NCI-H460 (cell line): ENCODE measurements at places on chromosomes 7 and 10. TPM values are rescaled to one million over a fixed set of nuclear protein-coding genes. Genes with fewer than 3 reads are reported as not detected.

GIMAP5 gene
- total RNA-seq: not detected in 2 replicates

NME8 gene
- not detected in 2 replicates for total RNA-seq

MRLN gene
- total RNA-seq: not detected in 2 replicates

MINDY3 gene
- total RNA-seq: 32.8 and 40.6 TPM in 2 replicates

FXYD4 gene
- total RNA-seq: 0.50 and 1.8 TPM in 2 replicates

PLXDC2 gene
- total RNA-seq: 0.06 and 0.07 TPM in 2 replicates

SPDYE9 gene
- 0.54 and 0.55 TPM in 2 replicates for total RNA-seq

OR2A12 gene
- not detected in 2 replicates for total RNA-seq

MYPN gene
- total RNA-seq: 5.4 and 6.2 TPM in 2 replicates

XRCC2 gene
- 9.4 and 12.3 TPM in 2 replicates for total RNA-seq

DNA sequence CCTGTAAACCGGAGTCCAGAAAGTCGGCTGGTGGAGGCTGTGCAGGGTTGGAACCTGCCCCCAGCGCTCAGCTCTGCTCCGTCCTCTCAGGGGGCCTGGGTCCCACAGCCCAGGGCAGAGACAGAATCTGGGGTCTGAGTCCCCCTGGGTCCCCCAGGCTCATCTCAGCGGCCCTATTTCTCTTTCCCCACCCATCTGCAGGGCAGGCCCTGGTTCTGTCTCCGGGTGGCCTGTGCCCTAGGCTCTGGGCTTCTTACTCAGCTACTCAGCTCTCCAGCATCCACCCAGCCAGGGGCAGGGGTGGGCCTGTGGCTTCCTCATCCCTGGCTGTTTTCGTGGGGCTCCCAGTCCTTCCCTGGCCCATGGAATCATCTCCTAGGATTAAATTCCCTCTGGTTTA, 183.4 kb downstream of the ADARB2 start:
- no peak for DNase-seq

DNA sequence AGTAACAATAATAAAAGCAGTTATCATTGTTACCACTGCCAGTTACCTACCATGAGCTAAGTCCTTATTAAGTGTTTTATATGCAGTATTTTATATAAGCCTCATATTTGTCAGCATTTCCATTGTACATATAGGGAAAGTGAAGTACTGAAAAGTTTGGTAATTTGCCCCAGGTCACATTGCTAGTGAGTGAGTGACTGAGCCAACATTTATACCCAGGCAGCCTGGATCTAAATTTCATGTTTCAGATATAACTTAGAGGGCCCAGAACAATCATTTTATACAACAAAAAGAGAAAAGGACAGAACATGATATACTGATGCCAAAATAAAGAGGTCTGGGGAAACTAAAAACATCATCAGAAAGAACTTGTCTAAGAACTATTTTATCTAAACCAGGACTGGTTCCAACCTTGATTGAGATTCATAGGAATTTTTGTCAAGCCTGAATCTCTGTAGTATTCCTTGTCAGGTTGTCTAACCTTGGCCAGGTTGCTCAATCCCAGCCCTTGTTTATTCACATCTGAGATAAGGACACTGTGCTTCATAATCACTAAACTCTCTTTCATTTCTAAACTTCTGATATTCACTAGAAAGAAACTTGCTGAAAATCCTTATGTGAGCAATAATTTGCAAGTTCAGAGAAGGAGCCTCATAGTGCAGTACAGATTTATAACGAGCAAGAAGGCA, 308.2 kb downstream of the IPMK start:
- no peak for DNase-seq

DNA sequence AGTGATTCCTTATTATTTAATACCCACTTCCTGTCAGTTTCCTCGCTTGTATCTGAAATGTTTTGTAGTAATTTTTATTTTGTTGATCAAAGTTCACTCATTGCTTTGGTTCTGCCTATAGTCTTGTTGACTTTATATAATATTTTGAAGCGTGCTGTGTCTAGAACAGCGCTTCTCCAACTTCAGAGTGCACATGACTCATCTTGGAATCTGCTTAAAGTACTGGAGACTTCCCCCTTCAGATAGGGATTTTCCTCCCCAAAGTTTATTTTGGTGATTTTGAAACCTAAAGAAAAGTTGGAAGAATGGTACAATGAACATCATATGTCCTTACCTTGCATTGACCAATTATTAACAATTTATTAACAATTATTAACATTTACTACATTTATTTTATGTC, 5.8 kb downstream of the COMTD1 start:
- no peak for DNase-seq

GRCh38 chr10:43868952-43869351, 220.3 kb upstream of the ZNF32 start:
- no peak for DNase-seq

DNA sequence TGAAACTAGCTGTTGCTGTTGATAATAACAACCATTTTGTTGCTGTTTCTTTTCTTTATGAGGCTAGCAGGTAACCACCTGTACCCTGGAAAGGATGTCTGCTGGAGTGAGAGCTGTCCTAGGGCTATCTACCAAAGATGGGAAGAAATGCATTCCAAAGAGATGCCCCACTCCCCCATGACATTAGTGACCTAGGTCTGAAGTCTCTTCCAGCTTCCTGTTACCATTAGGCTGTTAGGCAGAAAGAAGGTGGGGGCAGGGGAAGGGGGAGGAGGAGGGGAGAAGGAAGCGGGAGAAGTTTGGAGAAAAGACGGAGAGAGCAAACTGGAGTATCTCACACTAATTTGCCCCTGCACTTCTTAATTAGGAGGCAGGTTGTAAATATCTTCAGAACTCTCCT, 118.5 kb downstream of the ABLIM1 start:
- DNase-seq: no peak

GRCh38 chr7:34043461-34044305, 138.3 kb downstream of the BMPER start:
- no peak for DNase-seq

DNA sequence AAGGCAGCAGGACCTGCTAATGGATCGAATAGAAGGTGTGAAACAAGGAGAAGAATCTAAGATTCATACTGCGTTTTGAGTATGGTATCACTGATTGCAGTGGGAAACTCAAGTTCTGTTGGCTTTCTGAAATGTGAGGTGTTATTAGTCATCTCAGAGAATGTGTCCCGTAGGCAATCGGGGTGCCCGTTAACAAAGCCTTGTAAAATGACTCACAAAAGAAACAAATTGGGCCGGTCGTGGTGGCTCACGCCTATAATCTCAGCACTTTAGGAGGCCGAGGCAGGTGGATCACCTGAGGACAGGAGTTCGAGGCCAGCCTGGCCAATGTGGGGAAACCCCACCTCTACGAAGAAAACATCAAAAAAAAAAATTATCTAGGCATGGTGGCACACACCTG, 118.2 kb upstream of the C7orf33 start:
- DNase-seq: no peak

DNA sequence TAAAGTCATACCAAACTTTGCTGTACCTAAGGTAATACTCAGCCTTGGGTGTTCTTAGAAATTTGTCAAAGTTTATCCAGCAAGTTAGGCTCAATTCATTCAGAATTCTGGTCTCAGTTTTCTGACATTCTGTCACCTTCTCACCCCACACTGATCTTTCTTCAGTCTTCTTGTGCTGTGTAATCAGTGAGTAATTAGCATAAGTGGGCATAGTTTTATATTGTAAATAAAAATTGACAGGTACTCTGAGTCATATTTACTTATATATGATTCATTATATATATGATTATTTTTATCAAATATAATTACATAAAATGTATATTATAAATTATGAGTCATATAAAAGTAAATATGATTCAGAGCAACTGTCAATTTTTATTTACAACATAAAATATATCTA, 170.9 kb upstream of the MAGI2 start:
- DNase-seq: no peak

GRCh38 chr7:18283045-18283444, 212.5 kb upstream of the HDAC9 start:
- no peak for DNase-seq

DNA sequence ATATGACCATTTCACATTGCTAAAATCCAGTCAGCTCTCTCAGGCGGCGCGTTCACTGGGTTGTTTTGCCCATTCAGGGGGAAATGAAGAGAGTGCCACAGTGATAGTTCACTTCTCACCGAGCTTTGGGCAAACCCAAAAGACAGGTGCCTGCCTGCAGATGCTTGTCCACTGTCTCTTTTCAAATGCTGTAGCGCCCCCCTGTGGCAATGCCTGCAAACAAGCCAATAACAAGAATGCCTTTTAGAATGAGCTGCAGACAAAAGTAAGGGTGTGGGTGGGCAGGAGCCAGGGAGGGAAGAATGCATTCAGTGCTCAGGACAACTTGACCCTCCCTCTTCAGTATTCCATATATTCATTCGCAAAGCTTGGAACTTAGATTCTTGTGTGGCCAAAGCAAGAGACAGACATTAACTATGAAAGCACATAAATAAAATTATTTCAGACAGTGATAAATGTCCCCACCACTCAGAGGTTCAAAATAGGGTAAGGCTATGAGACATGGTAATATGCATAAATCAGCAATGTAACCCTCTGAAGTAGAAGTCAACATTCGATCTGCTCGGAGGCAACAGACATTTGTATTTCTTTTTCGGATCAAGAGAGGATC, 86.9 kb downstream of the JAZF1 start:
- DNase-seq: peak; percentile 85

DNA sequence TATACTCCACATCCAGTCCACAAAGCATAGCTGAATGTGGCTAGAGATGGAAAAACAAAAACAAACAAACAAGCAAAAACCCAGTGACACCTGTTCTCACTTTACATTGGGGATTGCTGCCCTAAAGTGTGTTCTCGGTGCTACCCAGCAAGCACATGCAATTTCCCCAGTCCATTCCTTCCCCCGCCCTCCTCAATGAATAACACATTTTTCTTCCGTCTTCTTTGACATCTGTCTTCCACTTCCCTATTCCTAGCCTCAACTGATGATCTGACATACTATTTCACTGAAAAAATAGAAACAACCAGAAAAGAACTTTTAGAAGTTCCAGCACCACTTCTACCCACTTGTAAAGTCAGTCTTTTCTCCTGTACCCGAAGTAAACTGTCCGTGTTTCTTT, 147.1 kb downstream of the MALRD1 start:
- no peak for DNase-seq

- no peak for DNase-seq
These were observed 257.8 kb upstream of the IMMP2L start for GRCh38 chr7:111820121-111820520.

DNA sequence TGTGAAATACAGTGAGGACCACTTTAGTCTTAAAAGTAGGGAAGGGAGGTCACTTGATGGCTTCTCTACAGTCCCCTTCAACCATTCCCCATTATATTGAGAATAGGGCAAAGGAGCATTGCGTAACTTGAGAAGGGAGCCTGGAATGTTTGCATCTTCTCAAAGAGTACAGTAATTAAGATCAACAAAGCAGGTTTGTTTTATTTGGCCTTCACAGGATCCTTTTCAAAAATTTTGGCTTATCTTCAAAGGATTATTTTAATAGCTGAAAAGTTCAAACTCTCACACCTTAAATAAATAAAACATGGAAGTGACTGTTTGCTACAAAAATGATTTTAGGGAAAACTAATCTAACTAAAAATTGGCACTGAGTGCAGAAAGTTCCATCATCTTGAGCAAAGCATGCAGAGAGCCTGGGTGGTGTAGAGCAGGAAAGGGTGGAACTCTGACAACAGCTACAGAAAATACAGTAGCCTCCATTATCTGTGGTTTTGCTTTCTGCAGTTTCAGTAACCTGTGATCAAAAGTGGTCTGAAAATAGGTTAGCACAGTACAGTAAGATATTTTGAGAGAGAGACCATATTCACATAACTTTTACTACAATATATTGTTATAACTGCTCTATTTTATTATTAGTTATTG, 214.0 kb downstream of the MDFIC start:
- DNase-seq: no peak

DNA sequence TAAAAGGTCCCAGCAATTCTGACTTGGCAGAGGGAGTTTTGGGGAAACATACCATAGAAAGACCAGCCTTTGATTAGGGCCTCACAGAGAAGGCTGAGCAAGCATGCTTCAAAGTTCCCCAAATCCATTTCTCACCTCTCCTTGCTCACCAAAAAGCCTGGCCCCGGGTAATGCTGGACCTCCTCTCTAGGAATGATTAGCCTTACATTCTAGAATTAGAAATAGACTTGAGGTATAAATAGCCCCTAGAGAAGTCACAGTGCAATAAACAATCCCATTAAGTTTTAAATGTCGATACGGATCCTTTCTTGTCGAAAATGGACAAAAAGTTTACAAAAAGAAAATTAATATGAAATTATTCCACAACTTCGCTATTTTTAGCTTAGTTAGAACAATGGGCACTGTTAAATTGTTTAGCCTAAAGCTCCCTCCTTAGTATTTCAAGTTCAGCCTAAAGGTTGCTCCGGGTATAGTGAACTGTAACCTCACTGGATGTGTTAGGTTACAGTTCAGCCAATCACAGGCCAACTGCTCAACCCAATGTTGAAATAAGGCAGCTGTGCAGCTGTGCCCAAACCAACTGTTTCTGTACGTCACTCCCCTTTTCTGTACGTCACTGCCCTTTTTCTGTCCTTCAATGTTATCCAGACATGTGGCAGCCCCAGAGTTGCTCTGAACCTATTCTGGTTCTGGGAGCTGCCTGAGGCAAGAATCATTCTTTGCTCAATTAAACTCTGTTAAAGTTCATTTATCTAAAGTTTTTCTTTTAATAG, 7.9 kb upstream of the GSDME start:
- no peak for DNase-seq

GRCh38 chr7:41027428-41028115, 675.3 kb downstream of the INHBA start:
- DNase-seq: no peak

GRCh38 chr10:19576576-19576975, 239.7 kb upstream of the PLXDC2 start:
- no peak for DNase-seq

DNA sequence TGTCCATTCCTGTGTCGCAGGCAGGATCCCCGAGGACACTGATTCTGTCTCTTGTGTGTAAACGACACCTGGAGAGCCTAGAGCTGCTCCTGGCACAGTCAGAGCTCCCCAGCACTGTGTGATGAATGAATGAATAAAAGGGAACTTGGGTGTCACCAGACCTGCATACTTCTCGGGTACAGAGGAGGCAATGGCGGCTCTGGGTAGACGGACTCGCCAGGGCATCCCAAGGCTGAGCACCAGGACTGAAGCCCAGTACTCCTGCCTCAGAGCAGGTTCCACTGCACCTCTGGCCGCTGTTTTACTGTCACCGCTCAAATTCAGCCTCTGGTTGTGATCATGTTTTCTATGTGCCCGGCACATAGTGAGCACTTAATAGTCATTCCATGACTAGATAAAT, 255.8 kb downstream of the GLRX3 start:
- DNase-seq: no peak

DNA sequence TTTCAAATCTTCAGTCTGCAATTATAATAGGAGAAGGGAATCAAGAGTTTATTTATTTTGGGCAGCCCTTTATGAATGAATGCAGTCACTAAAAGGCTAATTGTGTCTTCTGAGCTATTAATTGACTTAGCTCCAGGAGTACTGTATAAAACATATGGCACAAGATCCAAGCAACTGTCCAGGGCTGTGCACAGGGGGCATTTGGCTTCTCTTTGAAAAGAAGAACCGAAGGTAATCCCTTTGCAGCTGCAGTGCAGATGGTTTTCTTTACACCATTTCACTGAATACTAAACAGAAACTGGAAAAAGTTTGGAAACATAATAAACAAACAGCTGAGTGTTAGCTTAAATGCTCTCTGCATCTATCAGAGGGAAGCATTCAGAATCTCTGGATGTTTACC, 282.6 kb upstream of the LRRN3 start:
- no peak for DNase-seq

- DNase-seq: no peak
These were observed 76.0 kb upstream of the AGBL3 start for GRCh38 chr7:134910214-134910890.
